Gastroesophageal sphincter (tissue), 4 donors: ENCODE measurements at places on chromosomes 1 and 21. TPM values are rescaled to one million over a fixed set of nuclear protein-coding genes. Genes with fewer than 3 reads are reported as not detected.

Gene CYYR1
- 8.9 TPM for total RNA-seq

Gene TSPAN2
- 54.8 TPM for total RNA-seq

Gene PTTG1IP
- total RNA-seq: 217 TPM

Gene SH2D2A
- not detected for total RNA-seq

Gene RXFP4
- total RNA-seq: not detected

Gene TEX38
- total RNA-seq: not detected

Gene RAB3B
- 0.37 TPM for total RNA-seq

Gene FCRL2
- not detected for total RNA-seq

Gene FAM177B
- total RNA-seq: not detected

DNA sequence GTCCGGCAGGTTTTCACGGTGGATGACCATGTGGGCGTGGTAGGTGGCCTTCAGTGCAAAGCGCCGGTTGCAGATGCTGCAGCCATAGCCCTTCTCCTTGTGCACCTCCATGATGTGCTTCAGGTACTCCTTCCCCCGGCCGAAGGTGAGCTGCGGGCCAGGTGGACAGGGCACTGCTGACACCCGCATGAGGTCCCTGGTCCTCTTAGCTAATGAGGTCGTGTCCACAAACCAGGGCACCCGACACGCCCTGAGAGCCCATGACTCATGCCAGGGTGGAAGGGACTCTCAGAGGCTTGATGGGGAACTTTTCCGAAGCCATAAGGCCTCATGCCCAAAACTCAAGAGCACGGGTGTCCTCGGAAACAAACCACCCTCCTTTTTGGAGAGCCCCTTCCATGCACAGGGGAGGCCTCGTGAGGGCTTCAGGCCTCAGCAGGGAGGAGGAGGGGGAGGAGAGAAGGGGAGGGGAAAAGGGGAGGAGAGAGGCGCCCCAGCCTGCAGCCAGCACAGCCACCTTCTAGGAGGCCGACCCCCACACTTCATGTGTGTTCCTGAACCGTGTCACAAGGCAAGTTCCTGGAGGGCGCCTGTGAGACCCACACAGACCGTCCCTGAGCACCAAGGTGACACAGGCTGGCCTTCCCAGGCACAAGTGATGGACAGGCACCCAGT, 54.4 kb upstream of the RIPK4 start:
- no peak for ATAC-seq

- ATAC-seq: no peak
These were observed 456.0 kb downstream of the USP25 start for GRCh38 chr21:16185766-16186165.

DNA sequence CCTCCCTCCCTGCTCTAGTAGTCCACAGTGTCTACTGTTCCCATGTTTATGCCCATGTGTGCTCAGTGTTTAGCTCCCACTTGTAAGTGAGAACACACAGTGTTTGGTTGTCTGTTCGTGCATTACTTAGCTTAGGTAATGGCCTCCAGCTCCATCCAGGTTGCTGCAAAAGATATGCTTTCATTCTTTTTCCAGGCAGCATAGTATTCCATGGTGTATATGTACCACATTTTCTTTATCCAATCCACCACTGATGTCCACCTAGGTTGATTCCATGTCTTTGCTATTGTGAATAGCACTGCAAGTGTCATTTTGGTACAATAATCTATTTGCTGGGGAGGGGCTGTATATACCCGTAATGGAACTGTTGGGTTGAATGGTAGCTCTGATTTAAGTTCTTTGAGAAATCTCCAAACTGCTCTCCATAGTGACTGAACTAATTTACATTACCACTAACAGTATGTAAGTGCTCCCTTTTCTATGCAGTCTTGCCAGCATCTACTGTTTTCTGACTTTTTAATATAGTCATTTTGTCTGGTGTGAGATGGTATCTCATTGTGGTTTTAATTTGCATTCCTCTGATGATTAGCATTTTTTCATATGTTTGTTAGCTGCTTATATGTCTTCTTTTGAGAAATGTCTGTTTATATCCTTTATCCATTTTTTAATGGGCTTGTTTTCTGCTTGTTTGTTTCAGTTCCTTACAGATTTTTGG, 191.9 kb upstream of the DMRTA2 start:
- no peak for ATAC-seq

- ATAC-seq: no peak
These were observed 339.2 kb upstream of the AJAP1 start for GRCh38 chr1:4315202-4315601.

DNA sequence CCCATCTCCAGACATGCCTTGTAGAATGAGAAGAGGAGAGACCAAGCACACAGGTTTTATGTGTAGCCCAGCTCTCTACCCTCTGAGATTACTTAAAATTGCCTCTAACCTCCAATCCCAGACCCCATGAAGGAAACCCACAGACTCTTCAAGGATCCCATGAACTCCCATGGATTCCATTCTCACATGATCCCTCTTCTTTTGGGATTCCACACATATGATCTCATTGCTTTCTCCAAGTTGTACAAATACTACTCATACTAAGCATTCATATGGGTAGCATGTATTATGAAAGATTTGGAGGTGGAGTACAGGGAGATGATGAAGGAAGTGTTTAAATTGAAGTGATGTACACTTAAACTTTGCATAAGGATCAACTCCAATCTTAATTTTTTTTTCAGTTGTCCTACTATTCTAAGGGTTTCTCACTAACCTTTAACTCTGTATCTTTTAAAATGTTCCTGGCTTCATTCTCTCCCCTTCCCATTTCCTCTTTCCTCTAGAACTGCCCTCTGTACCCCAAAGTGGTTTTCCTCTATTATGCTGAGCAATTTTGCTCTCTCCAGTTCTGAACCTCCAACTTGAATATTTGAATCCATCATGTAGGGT, 41.6 kb downstream of the MFSD2A start:
- ATAC-seq: no peak

DNA sequence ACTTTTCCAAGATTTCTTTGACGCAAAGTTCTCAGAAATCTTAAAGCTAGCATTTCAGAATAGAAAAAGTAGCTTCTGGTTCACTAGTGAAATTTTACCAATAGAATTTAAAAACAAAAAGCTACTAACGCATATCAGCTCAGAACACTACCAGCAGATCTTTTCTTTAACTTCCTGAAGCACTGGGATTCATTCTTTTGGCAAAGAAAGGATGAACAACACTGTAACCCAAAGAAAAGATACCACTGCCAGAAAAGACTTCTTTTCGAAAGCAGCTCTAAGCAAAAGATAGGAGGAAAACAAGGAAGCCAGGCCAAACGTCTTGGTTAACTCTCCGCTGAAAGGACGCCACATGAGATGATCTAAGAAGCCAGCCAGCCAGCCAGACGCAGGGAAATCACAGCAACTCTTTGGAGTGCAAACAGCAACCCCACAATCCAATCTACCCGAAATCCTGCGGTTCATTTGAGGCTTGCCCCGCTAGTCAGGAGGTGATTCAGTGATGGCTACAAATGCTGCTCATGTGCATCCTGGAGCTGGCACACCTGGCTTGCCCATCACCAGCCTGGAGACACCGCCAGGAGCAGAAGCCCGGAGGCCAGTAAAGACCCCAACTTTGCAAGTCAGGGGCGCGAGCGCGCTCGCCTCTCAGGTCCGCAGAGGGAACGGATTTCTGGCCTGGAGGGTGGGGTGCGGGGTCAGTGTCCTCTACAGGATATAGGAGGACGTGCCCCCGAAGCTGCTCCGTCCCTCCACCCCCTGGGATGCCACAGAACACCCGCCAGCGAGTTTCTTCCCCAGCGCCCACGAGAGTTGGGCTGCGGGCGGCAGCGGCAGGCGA, 812 bp downstream of the NBPF1 start:
- peak; percentile 46 for ATAC-seq

DNA sequence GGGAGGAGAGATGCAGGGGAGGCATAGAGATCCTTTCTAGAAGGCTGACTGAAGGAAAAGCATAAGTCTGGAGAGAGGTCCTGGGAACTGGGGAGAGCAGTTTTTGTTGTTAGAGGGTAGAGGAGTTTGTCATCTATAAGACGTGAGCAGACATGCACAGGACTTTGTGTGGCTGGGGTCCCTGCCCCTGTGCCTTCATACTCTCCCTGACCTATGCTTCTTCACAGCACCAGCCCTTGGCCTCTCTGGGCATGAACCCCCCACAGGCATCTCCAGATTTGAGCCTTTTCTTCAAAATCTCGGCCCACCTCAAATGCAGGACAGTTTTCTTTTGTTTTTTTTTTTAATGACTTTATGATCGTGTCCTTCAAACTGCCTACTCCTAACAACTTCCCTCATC, 79.9 kb downstream of the EVA1C start:
- ATAC-seq: no peak

- ATAC-seq: no peak
These were observed 23.2 kb upstream of the PLCH2 start for GRCh38 chr1:2452932-2453315.

DNA sequence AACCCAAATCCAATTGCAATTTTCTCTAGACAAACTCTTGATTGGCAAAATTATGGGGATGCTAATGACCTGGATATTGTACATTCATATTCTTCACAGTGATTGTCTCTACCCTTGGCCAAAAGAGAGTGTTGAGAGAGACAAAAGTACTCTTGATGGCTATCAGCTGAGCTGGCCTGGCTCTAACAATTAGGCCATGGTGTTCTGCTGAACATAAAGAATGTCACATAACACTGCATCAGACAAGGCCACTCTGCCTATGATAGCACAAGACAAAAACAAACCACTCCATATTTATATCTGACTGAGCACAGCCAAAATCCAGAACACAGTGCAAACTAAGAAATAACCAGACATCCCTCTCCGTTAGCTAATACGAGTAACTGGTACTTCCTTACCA, 101.7 kb downstream of the ADAMTS1 start:
- ATAC-seq: no peak

- no peak for ATAC-seq
These were observed 241.0 kb downstream of the GPATCH2 start for GRCh38 chr1:217389895-217390294.

DNA sequence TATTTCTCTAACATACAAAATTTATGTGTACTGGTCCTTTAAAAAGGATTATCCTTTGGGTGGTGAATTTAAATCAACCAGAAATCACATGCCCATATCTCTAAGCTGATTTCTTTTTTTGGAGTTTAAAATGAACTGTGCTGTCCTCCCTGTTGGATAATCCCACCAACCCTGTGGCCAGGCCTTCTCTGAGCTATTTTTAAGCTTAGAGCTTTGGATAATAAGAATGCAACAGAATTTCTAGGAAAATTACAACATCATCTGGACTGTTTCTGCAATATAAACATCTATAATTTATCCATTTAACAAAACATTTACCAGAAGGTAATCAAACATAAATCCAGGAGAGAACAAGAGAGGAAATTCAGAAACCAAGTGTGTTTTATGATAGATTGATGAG, 88.3 kb downstream of the LRRC40 start:
- no peak for ATAC-seq

GRCh38 chr1:53412285-53413174, 46.7 kb upstream of the DMRTB1 start:
- peak; percentile 7 for ATAC-seq

GRCh38 chr1:22633697-22634463, 2.5 kb upstream of the C1QA start:
- no peak for ATAC-seq

DNA sequence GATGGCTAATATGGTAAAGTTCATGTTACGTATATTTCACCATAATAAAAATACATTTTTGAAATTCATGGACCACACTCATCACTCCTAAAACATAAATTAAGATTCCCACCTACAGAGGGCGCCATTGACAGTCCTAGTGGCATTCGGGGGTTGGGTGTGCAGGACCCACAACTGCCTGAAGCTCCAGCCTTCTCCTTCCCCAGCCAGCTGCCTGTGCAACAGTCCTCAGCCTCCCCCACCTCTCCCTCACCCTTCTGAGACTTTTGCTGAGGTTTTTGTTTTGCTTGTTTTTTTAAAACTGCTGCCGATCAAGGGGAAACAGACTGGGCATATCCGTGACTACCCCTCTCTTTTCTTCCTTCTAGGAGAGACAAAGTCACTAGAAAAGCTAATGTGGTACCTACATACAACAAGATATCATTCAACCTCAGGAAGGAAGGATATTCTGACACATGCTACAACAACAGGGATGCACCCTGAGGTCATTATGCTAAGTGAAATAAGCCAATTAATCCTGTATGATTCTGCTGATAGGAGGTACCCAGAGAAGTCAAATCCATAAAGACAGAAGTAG, 9.2 kb upstream of the EVA1C start:
- peak; percentile 86 for ATAC-seq
